ENCODE measurements at places on chromosomes 16 and 17.

DNA sequence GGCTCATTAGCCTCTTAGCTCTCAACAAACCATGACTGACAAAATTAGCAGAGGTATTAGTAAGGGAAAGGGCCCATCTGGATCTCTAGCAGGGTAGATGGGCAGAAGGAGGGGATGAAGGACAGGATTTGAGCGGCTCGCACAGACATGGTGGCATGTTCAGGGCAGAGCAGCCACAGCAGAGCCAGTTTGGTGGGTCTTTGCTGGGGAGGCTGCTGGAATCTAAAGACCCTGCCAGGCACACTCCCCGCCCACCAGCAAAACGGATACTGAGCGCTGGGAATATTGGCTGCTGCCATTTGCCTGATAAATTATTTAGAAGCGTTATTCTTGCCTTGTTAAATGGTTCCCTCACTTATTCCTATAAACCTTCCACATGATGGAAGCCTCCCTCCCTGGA, 20.7 kb upstream of the NAT9 start:
- H3K4me1 ChIP-seq, result no peaks in the 10 kb centered on the region
- H3K4me3 ChIP-seq, result no peak overlapping the region
- no peak overlapping the region for H3K27ac ChIP-seq
- H3K36me3 ChIP-seq, result peaks cover 17% of the 10 kb centered on the region

DNA sequence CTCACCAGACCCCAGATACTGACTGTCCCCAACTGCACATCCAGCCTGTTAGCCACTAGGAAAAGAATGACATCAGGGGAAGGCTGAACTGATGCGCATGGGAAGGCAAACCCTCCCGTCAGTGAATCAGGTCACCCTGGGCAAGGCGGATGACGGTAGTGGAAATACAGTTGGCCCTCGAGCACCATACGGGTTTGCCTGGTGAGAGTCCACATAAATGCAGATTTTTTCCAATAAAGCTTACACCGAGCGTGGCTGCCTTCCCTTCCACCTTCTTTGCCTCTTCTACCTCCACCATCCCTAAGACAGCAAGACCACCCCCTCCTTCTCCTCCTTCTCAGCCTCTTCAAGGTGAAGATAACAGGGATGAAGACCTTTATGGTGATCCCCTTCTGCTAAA, 236.1 kb upstream of the TNRC6C start:
- no peaks in the 10 kb centered on the region for H3K27me3 ChIP-seq
- no peaks in the 10 kb centered on the region for H3K36me3 ChIP-seq
- H3K27ac ChIP-seq, result no peak overlapping the region
- peak; percentile 18 for DNase-seq
- no peak overlapping the region for H3K4me3 ChIP-seq
- H3K4me1 ChIP-seq, result no peaks in the 10 kb centered on the region

DNA sequence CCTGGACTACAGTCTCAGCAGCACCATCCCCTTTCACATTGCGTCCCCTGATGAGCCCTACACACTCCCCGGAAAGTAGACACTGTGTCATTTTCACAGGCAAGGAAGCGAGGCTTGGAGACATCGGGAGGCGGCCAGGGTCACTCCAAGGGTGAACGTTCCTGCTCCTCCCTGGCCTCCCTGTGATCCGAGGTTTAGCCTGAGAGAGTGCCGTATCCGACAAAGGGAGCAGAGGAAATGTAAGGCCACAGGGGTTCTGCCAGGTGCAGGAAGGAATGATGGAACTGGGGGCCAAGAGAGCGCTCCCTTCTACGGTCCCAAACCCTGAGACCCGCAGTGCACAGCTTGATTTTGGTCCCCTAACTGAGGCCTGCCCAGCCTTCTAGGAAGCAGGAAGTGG, 8.0 kb upstream of the PIK3R6 start:
- no peak overlapping the region for H3K4me3 ChIP-seq
- H3K27me3 ChIP-seq, result no peaks in the 10 kb centered on the region
- no peaks in the 10 kb centered on the region for H3K36me3 ChIP-seq
- no peak for DNase-seq
- H3K27ac ChIP-seq, result no peak overlapping the region
- H3K4me1 ChIP-seq, result peaks cover 16% of the 10 kb centered on the region

GRCh38 chr16:50474138-50474537, 74.1 kb upstream of the NKD1 start:
- H3K36me3 ChIP-seq, result no peaks in the 10 kb centered on the region
- no peak for DNase-seq
- no peaks in the 10 kb centered on the region for H3K27me3 ChIP-seq

GRCh38 chr17:41444640-41445039, 3.9 kb upstream of the KRT38 start:
- no peak overlapping the region for H3K27ac ChIP-seq
- H3K4me3 ChIP-seq, result no peak overlapping the region
- no peak for DNase-seq
- H3K36me3 ChIP-seq, result no peaks in the 10 kb centered on the region
- H3K4me1 ChIP-seq, result no peaks in the 10 kb centered on the region

GRCh38 chr16:84196727-84197394, 5.9 kb downstream of the ADAD2 start:
- H3K27ac ChIP-seq, result no peak overlapping the region
- no peaks in the 10 kb centered on the region for H3K36me3 ChIP-seq
- DNase-seq, result no peak
- no peak overlapping the region for H3K4me3 ChIP-seq
- no peaks in the 10 kb centered on the region for H3K4me1 ChIP-seq
- no peaks in the 10 kb centered on the region for H3K27me3 ChIP-seq

GRCh38 chr16:15545544-15545943, 97.4 kb downstream of the MARF1 start:
- no peaks in the 10 kb centered on the region for H3K4me1 ChIP-seq
- DNase-seq, result no peak
- H3K27ac ChIP-seq, result no peak overlapping the region
- H3K4me3 ChIP-seq, result no peak overlapping the region

DNA sequence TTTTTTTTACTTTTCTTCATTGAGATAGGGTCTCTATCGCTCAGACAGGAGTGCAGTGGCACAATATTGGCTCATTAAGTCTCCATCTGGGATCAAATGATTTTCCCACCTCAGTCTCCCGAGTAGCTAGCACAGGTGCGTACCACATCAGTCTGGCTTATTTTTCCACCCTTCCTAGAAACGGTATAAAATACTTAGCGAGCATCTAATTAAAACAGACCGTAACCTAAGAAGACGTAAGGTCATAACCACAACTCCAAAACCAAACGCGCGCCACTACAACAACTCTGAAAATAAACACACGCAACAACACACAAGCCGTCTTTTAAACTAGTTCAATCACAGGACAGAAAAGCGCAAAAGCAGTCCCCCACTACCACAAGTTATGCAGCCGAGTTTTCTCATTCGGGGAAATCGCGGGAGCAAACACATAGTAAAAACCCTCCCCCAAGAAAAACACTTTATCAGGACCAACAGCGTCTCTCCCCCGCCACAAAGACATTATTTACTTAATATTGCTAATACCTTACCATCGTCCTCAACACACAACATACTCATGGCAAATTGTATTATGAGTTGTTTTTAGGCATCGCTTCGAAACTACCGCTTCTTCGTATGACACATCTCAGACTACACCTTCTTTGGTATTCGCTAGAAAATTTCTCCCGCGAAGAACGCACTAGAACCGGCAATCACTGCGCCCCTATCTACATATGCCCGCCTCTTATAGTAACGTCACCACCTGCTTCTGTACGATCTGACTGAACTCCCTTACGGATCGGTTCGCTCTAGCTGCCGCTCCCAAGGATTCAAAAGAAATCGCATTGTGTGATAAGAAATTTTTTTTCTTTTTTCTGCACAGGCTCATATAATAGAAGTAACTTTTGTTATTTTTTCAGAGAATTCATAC, 32.8 kb downstream of the TEX14 start:
- H3K36me3 ChIP-seq, result no peaks in the 10 kb centered on the region
- peak; percentile 86 for DNase-seq
- peaks cover 6% of the 10 kb centered on the region for H3K4me1 ChIP-seq

- no peak overlapping the region for H3K4me3 ChIP-seq
- H3K27me3 ChIP-seq, result no peaks in the 10 kb centered on the region
- no peaks in the 10 kb centered on the region for H3K36me3 ChIP-seq
- no peak overlapping the region for H3K27ac ChIP-seq
- no peak for DNase-seq
- no peaks in the 10 kb centered on the region for H3K4me1 ChIP-seq
Observed at GRCh38 chr16:89618109-89618998, 4.9 kb downstream of the DPEP1 start.

All from right atrium auricular region (tissue), 2 donors.